CMK (cell line): ENCODE measurements at places on chromosomes 3 and 15.
A peak's percentile ranks its signal among the peaks of the same experiment; 100 is the strongest.

GRCh38 chr3:154193000-154193615 lies 71.9 kb downstream of the ARHGEF26 start:
- no peak for DNase-seq

GRCh38 chr3:110743202-110743601 lies 328.4 kb upstream of the NECTIN3 start:
- no peak for DNase-seq

- no peak for DNase-seq
Measured at GRCh38 chr3:54670201-54671000, 257.5 kb downstream of the LRTM1 start.

- peak; percentile 38 for DNase-seq
Measured at GRCh38 chr15:35545316-35545823, 595 bp downstream of the DPH6 start.

DNA sequence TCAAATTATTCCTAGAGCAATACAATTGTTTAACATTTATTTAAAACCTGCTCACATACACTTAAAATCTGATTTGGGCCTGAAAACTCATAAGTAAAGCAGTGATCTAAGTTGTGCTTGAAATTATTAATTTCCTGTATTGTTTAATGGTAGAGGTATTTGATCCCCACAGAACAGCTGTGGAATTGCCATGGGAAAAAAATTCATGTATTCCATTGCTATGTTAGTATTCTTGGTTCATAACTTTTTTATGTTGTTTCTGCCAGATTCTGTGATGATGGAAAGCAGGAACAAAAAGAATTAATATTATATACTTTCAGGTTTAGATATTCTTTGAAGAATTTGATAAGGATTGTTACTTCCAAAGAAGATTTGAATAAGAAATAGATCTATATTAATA lies 831.5 kb upstream of the NR2F2 start:
- no peak for DNase-seq

GRCh38 chr3:139559541-139559940 lies 20.0 kb upstream of the RBP1 start:
- no peak for DNase-seq

DNA sequence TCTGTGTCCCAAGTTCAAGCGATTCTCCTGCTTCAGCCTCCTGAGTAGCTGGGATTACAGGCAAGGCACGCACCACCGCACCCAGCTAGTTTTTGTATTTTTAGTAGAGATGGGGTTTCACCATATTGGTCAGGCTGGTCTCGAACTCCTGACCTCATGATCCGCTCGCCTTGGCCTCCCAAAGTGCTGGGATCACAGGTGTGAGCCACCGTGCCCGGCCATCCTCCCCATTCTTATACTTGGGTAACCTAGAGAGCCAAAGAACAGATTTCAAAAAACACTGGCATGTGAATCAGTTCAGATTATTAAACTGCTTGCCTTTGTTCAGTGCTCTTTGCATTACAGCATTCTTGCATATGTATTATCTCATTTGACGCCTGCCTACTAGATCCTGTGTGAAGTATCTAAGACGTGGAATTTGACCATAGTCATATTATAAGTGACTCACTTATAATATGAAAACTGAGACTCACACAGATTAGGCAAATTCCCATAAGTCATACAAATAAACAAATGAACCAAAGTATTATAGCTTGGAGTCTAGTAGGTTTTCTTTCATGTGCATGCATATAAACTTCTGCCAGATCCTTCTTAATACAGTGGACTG lies 123.5 kb downstream of the UNC13C start:
- no peak for DNase-seq

- no peak for DNase-seq
Measured at GRCh38 chr3:119395923-119396358, 67.5 kb downstream of the TMEM39A start.

DNA sequence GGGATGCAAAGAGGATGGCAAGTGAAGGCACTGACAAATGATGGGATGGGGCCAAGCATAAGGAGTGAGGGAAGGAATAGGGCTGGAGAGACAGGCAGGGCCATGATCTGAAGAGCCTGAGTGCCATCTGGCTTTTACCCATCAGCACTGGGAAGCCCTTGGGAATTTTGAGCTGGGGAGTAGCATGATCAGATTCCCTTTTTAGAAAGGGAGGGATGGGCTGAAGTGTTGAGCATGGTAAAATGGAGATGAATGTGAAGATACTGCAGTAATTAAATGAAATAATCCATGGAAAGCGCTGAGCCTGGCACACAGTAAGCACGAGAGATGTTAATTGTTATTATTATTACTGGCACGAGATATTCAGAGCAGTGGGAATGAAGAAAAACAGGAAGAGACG lies 9.9 kb downstream of the RBP1 start:
- DNase-seq = no peak

DNA sequence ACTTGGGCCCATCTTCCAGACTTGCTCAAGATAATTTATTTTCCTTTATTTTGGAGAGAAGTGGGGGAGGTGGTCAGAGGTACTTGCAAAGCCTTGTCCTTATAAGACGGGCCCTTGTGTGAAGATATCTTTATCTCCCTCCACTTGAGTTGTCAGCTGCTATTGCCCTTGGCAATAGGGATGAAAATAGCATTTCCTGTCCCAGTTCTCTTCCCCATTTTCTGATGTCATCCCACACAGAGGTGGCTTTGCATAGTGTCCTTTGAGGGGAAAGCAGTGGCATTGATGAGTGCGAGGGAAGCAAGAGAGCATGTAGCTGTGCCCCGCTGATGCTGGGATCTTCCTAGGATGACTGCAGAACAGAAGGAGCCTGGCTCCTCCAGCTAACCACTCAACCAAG lies 41.9 kb upstream of the TUBGCP5 start:
- no peak for DNase-seq

- no peak for DNase-seq
Measured at GRCh38 chr15:99137111-99137546, 32.2 kb downstream of the SYNM start.

DNA sequence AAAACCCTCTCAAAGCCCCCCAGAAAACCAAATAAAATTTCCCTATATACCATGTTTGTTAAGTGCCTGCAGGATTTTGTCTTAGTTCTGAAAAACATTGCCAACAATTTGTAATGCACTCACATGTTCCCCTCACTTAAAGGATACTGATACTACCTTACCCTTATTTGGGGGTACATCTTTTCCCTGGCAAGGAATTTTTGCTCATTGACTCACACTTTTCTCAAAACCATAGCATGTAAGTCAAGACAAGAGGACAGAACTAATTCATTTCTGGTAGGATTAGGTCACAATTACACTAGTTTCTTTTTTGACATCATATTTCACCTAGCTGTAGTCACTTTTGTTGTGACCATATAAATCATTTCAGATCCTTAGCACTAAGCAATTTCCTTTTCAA lies 222.2 kb downstream of the THRB start:
- DNase-seq = no peak
